ENCODE measurements at places on chromosomes 12 and 14. TPM values are rescaled to one million over a fixed set of nuclear protein-coding genes. Genes with fewer than 3 reads are reported as not detected.

PYGL gene
- polyA plus RNA-seq = 70.9 TPM

NGB gene
- not detected for polyA plus RNA-seq

IFI27 gene
- polyA plus RNA-seq = 58.6 TPM

TAS2R8 gene
- not detected for polyA plus RNA-seq

WNT5B gene
- polyA plus RNA-seq = 0.92 TPM

SAMD15 gene
- polyA plus RNA-seq = 0.10 TPM

SEC23A gene
- 36.5 TPM for polyA plus RNA-seq

GPR65 gene
- polyA plus RNA-seq = 0.72 TPM

LGR5 gene
- polyA plus RNA-seq = 0.17 TPM

ACOT4 gene
- polyA plus RNA-seq = 12.6 TPM

TC2N gene
- polyA plus RNA-seq = 0.62 TPM

MYH6 gene
- not detected for polyA plus RNA-seq

IL22 gene
- not detected for polyA plus RNA-seq

SIX1 gene
- not detected for polyA plus RNA-seq

SYNDIG1L gene
- not detected for polyA plus RNA-seq

KRT85 gene
- polyA plus RNA-seq = not detected

TMEM229B gene
- polyA plus RNA-seq = 0.40 TPM

MMP14 gene
- polyA plus RNA-seq = 0.86 TPM

RERGL gene
- polyA plus RNA-seq = 1.2 TPM

ANKRD13A gene
- polyA plus RNA-seq = 7.0 TPM

SYCP3 gene
- not detected for polyA plus RNA-seq

PDZRN4 gene
- polyA plus RNA-seq = 0.11 TPM

KRT79 gene
- polyA plus RNA-seq = not detected

ENDOU gene
- not detected for polyA plus RNA-seq

ADGRD1 gene
- polyA plus RNA-seq = 2.7 TPM

BICDL1 gene
- 3.8 TPM for polyA plus RNA-seq

RD3L gene
- 0.21 TPM for polyA plus RNA-seq

FOXG1 gene
- not detected for polyA plus RNA-seq

GUCY2C gene
- not detected for polyA plus RNA-seq

ESRRB gene
- polyA plus RNA-seq = 0.08 TPM

GNPNAT1 gene
- polyA plus RNA-seq = 24.9 TPM

SDSL gene
- polyA plus RNA-seq = 93.1 TPM

PMEL gene
- polyA plus RNA-seq = 2.7 TPM

TDRD9 gene
- 0.12 TPM for polyA plus RNA-seq

TAS2R43 gene
- polyA plus RNA-seq = not detected

DYRK4 gene
- polyA plus RNA-seq = 13.9 TPM

TAPBPL gene
- 16.5 TPM for polyA plus RNA-seq

DNAH10 gene
- polyA plus RNA-seq = 0.05 TPM

KRT83 gene
- not detected for polyA plus RNA-seq

PRKD1 gene
- 0.90 TPM for polyA plus RNA-seq

CD163 gene
- polyA plus RNA-seq = 80.4 TPM

LTB4R gene
- 0.86 TPM for polyA plus RNA-seq

FAM177A1 gene
- polyA plus RNA-seq = 69.5 TPM

DMAC2L gene
- polyA plus RNA-seq = 17.2 TPM

COX8C gene
- polyA plus RNA-seq = not detected

IGF1 gene
- polyA plus RNA-seq = 118 TPM

Measured in liver (tissue), 10 donors.